Daoy (cell line): ENCODE measurements at places on chromosomes 1 and 21. TPM values are rescaled to one million over a fixed set of nuclear protein-coding genes. Genes with fewer than 3 reads are reported as not detected.

TSPEAR gene
- total RNA-seq, result not detected in 2 replicates

VSIG8 gene
- not detected in 2 replicates for total RNA-seq

SPRR2G gene
- total RNA-seq, result not detected in 2 replicates

TRAF3IP3 gene
- total RNA-seq, result not detected in 2 replicates

HP1BP3 gene
- total RNA-seq, result 143 and 153 TPM in 2 replicates

SIK1 gene
- 0.12 and 1.8 TPM in 2 replicates for total RNA-seq

GRCh38 chr1:236543065-236543669 lies 19.4 kb downstream of the LGALS8 start:
- DNase-seq, result no peak

GRCh38 chr1:2115008-2115641 lies 64.9 kb downstream of the PRKCZ start:
- DNase-seq, result no peak

GRCh38 chr1:31482482-31483011 lies 69.5 kb downstream of the SERINC2 start:
- no peak for DNase-seq

DNA sequence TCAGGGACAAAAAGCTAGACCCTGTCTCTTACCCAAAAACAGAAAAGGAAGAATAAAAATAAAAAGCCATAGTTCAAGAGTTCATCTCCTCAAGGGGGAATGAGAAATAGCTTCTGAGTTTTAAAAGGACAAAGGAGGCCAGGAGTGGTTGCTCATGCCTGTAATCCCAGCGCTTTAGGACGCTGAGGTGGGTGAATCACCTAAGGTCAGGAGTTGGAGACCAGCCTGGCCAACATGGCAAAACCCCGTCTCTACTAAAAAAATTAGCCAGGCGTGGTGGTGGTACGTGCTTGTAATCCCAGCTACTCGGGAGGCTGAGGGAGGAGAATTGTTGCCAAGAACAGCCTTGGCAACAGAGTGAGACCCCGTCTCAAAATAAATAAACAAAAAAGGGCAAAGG lies 38.6 kb upstream of the CPLANE2 start:
- DNase-seq, result no peak

DNA sequence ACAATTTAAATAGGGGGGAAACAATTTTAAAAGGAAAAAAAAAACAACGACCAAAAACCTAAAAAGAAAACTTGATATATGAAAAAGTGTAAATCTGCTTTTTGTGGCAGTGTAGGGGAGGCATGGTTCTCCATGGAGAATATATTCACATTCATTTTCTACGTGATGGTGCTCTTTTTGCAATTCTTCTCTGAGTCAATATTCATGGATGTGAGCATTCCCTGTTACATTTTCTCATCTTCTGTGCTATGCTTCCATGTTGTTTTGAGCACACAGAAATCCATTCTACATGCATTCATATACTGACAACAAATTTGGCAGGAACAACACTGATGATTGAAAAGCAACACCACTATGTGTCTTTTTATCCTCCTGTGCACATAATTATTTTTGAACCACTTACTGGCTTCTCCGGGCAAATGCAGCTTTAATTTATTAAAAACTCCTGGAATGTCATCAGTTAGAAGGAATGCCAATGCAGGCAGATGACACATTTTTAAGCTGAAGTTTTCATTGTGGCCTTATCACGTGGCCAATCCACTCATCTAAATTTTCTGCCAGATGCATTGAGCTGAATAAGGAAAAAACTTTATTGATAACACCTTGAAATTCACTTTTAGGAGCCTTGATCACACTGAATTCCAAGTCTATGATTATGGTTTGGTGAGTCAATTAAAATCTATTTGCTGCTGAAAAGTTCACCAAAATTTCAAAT lies 590.6 kb downstream of the NUF2 start:
- no peak for DNase-seq

- DNase-seq, result no peak
Observed at GRCh38 chr1:17161137-17161740, 42.0 kb upstream of the PADI2 start.

GRCh38 chr1:42181687-42182086 lies 17.1 kb upstream of the GUCA2A start:
- no peak for DNase-seq

- peak; percentile 65 for DNase-seq
Observed at GRCh38 chr1:200968469-200969410, 54.8 kb downstream of the KIF21B start.

GRCh38 chr1:14800500-14801076 lies 202.1 kb downstream of the KAZN start:
- no peak for DNase-seq

GRCh38 chr1:14679027-14679688 lies 80.7 kb downstream of the KAZN start:
- DNase-seq, result no peak

- no peak for DNase-seq
Observed at GRCh38 chr1:54888080-54888733, 1.2 kb upstream of the DHCR24 start.

DNA sequence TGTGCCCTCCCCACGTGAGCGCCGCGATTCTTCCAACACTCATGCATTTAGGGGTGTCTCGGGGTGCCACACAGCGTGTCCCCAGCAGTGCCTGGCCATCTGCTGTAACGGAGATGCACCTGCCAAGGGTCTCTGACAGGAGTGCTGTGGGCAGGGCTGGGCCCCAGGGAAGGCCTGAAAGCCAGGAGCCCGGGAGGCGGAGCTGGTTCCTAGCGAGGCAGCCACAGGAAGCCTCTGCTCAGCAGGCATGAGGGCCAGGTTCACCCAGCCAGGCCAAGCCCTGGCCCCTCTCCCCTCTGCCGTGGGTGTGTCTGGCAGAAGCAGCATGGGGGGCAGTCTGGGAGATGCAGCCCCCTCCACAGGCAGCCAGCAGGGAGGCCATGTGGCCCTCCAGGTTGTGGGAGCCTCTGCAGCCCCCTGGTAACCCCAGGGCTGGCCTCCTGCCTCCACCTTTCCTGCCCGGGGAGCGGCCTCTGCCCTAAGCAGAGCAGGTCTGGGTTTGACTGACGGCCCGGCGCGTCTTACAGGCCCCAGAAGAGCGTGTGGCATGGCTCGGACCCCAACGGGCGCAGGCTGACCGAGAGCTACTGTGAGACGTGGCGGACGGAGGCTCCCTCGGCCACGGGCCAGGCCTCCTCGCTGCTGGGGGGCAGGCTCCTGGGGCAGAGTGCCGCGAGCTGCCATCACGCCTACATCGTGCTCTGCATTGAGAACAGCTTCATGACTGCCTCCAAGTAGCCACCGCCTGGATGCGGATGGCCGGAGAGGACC lies 30.4 kb downstream of the SLC19A1 start:
- no peak for DNase-seq

- DNase-seq, result no peak
Observed at GRCh38 chr1:24934310-24935195, 4.5 kb upstream of the RUNX3 start.

DNA sequence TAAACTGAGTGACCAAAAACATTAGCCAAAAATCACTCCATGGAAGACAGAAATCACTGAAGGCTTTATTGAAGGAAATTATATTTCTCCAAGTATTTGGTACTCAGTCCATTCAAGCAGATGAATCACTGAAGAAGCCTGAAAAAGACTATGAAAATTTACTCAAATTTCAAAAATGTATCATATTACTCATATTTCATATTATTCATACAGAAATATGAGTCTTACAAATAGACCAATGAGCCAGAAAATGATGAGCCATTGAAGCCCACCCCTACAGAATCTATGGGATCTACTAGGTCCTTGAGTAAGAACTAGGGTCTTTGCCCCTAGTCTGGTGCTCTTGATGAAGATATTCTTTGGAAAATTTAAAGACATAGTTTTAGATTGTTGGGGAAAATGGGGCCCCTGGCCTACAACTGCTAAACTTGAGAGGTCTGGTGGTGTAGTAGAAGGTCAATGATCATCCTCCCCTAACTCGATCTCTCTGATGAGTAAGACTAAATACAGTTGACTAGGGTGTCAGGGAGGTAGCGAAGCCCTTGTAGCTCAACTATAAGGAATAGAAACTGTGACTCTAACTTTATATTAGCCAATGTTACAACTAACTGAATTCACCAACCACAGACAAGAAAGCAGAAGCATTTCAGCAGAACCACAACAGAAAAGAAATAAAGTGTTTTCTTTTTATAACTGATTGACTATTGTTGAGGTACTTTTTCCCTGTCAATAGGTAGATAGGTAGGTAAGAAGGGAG lies 81.0 kb downstream of the NOTCH2 start:
- DNase-seq, result no peak

DNA sequence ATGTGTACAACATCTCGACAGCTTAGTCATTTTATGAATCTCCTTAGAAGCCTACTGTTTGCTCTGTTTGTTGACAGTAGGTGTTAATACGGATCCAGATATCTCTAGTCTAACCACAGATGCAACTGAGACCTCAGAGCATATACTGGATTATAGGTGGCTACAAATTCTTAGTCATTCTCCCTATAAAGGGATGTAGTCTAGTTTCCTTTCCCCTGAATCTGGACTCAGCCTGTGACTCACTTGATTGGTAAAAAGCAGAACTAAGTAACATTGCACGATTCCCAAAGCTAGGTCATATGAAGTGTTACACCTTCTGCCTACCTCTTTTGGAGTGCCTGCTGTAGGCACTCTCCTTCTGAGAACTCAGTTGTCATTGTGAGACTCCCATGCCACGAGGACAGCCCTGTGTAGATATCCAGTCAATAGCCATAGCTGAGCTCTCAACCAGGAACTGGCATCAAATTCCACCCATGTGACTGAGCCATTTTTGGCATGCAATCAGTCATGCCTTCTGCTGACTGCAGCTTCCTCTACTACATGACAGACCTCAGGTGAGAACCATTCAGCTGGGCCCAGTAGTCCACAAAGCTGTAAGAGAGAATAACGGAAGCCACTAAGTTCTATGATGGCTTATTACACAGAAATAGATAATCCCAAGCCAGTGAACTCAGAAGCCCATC lies 135.9 kb upstream of the CHRM3 start:
- DNase-seq, result peak; percentile 51

DNA sequence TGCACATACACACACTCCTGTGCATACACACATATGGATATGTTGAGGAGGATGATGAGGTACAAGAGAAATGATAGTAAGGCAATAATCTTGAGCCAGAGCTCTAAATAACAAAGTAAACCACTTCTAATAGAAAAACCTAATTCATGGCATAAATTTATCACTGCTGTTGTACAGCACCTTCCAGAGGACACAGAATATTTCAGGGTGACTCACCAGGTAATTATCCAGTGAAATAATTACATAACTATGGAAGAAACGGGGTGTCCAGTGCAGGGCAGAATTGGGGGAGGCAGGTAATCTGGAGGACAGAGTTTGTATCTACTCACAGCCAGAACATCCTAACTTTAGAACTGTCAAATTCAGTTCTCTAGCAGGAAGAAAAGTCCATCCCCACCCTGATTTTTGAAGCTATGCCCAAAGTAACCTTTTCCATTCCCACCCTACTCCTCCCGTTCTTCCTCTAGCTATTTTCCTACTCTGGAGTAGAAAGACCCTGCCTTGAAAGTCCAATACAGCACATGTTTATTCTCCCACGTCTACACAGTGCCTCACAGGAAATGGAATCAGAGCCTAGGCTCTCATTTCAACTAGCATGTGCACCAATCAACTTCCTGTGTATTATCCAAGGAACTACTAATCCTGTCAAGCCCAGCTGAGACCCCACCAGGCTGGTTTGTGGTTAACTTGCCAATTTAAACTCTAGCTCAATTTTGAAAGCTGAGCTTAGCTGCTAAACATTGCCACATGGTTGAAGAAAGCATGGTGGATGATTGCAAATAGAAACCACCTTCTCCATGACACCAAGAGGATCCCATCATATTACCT lies 96.6 kb downstream of the PTPN14 start:
- peak; percentile 92 for DNase-seq

DNA sequence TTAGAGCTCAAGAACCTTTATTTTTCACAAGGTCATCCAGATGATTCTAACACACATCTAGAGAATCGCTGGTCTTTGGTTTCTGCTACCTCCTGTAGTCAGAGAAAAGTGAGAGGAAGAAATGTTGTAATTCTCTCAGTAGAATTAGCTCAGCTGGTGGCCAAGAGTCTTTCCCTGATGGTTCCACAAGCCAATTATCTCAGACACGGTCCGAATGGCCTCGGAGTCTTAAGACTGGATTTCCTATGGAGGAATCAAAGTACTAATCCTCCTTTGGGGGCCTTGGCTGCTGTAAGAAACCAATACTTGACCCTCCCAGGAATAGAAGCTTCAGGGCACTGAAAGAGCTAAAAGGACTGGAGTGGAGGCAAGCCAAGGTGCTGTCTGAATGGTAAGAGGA lies 1.8 kb downstream of the TMEM81 start:
- no peak for DNase-seq

DNA sequence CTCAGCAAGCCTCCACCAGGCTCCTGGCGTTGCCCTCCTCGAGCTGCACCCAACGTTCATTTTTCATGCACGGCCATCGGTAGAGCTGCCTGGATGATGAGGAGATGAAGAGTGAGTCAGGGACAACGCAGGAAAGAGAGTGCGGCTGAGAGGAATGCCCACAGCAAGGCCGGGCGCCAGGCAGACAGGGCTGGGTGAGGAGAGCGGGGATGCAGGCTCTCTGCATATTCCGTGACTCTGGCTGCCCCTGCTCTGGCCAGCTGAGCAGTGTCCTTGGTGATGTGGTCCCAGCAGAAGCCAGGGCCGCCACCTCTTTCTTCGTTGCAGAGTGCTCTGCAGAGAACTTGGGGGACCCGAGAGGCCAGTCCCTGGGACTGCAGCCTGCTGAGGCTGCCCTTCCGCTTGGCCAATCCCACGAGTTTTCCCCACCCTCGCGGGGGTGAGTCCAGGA lies 10.8 kb downstream of the UMODL1 start:
- DNase-seq, result peak; percentile 88

GRCh38 chr1:94773296-94773809 lies 46.8 kb upstream of the SLC44A3 start:
- DNase-seq, result no peak

- no peak for DNase-seq
Observed at GRCh38 chr1:77824694-77825093, 45.2 kb downstream of the MIGA1 start.

DNA sequence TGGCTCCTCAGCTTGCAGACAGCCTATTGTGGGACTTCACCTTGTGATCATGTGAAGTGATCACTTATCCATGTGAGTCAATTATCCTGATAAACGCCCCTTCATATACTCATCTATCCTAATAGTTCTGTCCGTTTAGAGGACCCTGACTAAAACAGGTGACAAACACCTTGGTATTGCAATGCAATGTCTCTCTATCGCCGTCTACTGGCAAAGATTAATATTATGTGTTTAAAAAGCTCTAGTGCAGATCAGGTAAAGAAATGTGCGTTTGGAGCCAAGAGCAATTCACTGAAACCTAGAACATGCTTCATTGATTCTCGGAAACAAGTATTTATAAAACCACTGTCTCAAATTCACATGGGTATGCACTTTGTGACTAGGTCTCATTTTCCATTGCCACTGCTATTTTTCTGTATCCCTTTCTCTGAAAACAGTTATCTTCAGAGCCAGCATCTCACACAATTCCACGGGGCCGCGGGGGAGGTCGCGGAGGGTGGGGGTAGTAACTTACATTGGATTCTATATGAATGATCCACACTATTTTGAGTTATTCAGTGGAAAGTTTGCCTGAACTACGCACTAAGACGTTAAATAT lies 554.6 kb upstream of the NCAM2 start:
- no peak for DNase-seq
